Esophagus muscularis mucosa (tissue), 4 donors: ENCODE measurements at places on chromosomes 2 and 18. TPM values are rescaled to one million over a fixed set of nuclear protein-coding genes. Genes with fewer than 3 reads are reported as not detected.
A peak's percentile ranks its signal among the peaks of the same experiment; 100 is the strongest.

GRCh38 chr2:111522231-111522768, 361.7 kb downstream of the ANAPC1 start:
- no peak for DNase-seq

GRCh38 chr2:132412021-132412420, 4.6 kb upstream of the GPR39 start:
- DNase-seq = peak; percentile 90

GRCh38 chr2:153143540-153143939, 335.0 kb downstream of the RPRM start:
- DNase-seq = no peak

DNA sequence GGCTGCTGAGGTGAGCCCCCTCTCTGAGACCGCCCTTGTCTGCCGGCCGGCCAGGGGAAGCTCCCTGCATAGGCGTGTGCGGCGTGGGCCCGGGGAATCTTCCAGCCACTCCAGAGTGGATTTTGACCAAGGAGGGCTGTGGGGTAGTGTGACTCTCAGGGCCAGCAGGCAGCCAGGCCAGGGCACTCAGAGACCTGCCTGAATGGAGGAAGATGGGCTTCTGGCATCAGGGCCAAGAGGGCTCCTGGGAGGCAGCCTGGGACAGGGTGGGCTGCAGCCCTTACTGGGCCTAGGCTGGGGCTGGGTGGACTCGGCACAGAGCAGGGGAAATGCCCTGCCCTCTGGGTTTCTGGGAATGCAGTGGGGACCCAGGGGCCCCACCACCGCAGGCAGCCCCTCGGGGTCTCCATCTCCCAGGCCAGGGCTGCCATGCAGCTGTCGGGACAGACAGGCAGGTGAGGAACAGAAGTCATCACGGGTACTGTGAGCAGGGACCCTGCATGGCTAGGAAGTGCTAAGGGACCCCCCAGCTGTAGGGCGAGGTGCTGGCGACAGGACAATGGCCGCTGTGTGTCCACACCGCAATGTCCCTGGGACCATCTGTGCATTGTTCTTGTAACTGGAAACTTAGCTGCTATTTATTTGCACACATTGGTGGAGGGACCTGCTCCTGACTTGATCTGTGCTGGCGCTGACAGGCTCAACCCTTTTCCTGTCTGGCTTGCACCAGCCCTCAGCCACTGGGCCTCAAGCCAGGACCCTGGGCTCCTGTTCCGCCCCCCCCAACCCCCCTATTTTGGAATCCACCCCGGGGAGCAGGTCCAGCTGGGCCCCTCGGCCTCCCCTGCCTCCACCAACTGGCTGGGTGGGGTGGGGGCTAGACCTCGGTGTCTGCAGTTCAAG, 4.1 kb downstream of the PDCD1 start:
- no peak for DNase-seq

GRCh38 chr2:142536966-142537365, 340.5 kb upstream of the KYNU start:
- no peak for DNase-seq

Gene CRYBA2
- not detected for total RNA-seq

DNA sequence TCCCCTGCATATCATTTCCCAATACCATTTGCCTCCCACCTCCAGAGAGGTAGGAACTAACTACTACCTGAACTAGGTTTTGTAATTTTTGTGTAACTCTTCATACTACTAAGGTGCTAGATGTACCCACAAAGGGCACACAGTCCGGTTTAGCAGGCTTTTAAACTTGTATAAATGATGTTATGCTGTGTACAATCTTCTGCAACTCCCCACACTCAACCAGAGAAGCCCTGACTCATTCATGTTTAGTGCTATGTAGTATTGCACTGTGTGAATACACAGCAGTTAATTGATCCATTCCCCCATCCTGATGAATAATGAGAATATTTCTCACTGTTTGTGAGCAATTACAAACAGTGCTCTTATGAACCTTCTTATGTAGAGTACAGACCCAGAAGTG, 285.6 kb downstream of the SMAD2 start:
- DNase-seq = peak; percentile 70

GRCh38 chr2:239826376-239826775, 198.8 kb downstream of the NDUFA10 start:
- no peak for DNase-seq
